Activated CD8-positive, alpha-beta memory T cell treated with anti-CD3 and anti-CD28 coated beads for 1 hour (primary cell): ENCODE measurements at places on chromosomes 1 and 21.

DNA sequence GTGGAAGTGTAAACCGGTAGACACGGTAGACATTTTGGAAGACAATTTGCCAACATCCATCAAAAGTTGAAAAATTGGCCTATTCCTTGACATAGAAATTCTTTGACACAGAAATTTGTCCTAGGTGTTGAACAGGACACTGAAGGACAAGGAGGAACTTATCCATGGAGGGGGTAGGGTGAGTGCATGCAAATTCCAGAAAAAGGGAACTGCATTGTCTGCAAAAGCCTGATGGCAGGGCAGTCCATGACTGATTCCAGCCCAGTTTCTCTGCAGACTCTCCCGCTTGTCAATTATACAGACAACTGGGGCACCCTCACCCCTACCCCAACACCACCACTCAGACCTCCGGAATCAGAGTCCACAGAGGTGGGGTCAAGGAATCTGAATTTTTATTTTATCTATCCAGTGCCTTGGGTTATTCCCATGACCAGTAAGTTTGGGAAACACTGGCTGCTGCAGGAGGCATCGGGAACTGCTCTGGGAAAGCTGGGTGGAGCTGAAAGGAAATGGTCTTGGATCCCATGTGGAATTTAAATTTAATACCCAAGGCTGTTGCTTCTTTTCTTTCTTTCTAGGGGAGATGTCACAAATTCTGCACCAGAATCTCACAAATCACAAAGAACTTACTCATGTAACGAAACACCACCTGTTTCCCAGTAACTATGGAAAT is 103.3 kb upstream of the SLC45A1 start:
- no peak for DNase-seq

DNA sequence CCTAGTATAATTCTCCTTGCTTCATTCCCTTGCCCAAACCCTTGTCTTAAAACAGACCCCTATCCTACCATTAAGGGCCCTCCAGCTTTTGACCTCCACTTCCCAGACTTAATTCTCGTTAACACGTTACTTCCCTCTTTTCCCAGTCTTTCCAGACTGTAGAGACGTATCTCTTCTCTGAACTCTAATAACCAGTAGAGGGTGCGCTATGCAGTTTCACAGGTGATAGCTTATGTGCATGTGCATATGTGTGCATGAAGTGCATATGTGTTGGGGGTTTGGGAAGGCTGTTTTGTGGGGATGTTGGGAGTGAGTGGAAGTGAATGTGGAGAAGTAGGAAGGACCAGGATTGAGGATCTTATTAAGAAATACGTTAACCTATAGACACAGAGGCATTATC is 78.1 kb upstream of the CCDC190 start:
- no peak for DNase-seq

DNA sequence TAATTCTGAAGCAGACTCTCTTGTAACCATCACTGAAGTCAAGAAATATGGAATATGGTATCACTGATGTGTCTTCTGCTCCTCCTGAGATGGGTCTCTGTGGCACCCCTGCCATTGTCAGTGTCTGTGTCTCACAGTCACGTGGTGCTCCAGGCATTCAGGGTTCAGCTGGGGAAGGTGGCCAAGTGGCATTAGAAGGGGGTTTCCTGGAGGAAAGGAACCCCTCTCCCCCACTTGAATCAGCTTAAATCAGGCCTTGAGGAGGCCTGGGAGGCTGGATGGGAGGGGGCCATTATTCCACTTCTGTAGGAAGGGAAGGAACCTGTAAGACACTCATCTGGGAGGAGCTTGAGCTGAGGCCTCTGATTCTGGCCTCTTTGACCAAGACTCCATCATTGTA is 20.5 kb downstream of the CYP4B1 start:
- no peak for DNase-seq

GRCh38 chr1:171251042-171251951 is 3.0 kb downstream of the FMO1 start:
- DNase-seq: no peak

DNA sequence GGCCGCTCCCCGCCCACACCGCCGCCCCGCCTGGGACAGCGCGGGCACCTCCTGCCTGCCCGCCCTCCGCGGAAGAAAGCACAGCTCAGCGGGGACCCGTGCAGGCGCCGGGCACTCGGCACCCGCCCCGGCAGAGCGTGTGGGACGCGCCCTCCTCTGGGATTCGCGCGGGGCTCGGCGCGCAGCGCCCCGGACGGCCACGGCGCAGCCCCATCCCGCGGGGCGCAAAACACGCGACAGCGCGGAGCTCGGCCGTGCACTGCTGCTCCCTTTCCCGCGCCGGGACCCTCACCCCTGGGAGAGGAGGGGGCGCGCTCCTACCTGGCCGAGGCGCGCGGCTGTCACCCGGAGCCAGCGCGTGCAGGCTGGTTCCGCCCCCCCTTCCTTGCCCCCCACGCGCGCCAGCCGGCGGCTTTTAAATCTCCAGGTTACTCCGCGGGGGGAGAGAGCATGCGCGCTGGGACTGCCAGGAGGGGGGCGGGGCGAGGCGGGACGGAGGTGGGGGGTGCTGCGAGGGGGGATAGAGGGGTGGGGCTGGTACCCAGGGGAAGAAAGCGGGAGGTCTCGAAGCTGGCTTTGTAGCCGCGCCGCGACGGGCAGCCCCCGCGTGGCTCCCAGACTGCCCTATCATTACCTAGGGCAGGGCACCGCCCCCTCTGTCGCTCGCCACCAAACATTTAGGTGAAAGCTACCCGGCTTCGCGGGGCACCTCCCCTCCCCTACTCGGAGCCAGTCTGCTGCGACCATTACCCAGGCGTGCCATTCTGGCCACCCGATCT is at the start of gene SLC45A3:
SLC45A3 (minus strand) TSS at position 437 of the 779 bp plus-strand sequence. CDS start 15,853 bp downstream, outside the sequence.
- DNase-seq: peak; percentile 25

- DNase-seq: no peak
Measured at GRCh38 chr1:234997201-234997895, 131.3 kb downstream of the TOMM20 start.

- no peak for DNase-seq
Measured at GRCh38 chr1:55081905-55082296, 42.6 kb downstream of the PCSK9 start.

GRCh38 chr21:28795251-28795650 is 197.4 kb downstream of the LTN1 start:
- DNase-seq: no peak

GRCh38 chr1:156020293-156021092 is at the start of gene SSR2:
Gene SSR2 (minus strand): TSS chr1:156020951. CDS start chr1:156020167, 784 bp downstream.
- peak; percentile 67 for DNase-seq

GRCh38 chr1:175737451-175737850 is 5.9 kb downstream of the TNR start:
- DNase-seq: no peak

DNA sequence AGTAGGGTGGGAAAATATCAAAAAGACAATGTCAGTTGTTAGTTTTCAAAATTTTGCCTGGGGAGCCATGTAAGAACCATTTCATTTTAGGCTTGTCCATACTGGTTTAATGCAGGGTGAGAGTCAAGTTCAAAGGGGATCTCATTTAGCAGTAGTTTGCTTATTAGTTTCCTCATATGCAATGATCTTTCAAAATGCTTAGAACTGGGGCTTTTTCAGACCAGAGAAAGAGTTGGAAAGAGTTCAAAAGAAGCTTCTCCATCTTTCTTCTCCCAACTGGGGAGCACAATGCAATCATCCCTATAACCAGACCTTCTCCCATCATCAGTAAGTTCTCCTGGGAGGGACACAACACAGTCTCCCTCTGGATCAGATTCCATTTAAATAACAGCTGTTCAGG is 16.5 kb upstream of the SLC30A1 start:
- DNase-seq: no peak

DNA sequence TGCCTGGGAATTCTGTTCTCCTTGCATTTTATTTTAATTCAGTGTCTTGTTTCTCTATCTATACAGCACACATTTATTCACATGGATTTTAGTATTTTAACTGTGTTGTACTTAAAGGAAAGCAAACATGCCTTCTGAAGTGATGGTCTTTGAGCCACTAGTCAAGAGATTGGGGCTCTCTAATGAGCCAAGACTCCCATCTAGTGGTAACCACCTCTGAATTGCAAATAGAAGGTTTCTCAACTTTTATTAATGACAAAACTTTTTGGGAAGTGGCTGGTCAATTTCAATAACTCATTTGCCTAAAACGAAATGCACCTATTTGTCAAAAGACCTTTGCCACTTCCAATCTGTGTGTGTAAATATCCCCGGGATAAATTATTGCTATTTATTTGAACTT is 199.6 kb downstream of the LTN1 start:
- DNase-seq: no peak

GRCh38 chr1:31666263-31666963 is 21.7 kb upstream of the PEF1 start:
- DNase-seq: no peak

DNA sequence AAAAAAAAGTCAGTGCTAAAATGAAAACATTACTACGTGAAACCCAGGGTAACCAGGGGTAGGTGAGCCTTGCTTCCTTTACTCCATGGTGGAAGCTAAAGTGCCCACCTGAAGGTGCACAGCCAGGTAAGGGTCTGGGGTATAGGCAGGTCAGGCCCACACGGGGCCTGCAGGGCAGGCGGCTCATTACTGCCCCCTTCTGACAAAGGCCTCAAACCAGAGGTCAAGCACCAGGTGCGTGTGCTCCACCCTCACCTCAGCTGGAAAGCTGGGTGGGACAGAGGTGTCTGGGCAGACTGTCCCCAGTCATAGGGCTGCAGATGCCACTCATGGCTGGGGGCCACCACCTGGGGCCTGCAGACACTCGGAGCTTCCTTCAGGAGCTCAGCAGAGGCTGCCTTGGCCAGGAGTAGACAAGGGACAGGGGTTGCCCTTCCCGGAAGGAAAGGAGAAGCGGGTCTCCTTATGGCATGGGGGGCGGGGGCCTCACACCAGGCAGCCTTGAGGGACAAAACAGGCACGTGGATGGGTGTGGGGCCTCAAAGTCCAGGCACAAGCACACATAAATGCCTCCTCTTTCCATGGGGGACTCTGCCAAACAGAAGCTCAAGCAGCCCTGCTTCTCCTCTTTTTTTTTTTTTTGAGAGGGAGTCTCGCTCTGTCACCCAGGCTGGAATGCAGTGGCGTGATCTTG is 36.2 kb downstream of the ACOT7 start:
- DNase-seq: no peak
